Lower leg skin (tissue), 4 donors: ENCODE measurements at places on chromosomes 3 and 15.

GRCh38 chr3:123444023-123444422, 4.9 kb downstream of the ADCY5 start:
- no peak for DNase-seq

DNA sequence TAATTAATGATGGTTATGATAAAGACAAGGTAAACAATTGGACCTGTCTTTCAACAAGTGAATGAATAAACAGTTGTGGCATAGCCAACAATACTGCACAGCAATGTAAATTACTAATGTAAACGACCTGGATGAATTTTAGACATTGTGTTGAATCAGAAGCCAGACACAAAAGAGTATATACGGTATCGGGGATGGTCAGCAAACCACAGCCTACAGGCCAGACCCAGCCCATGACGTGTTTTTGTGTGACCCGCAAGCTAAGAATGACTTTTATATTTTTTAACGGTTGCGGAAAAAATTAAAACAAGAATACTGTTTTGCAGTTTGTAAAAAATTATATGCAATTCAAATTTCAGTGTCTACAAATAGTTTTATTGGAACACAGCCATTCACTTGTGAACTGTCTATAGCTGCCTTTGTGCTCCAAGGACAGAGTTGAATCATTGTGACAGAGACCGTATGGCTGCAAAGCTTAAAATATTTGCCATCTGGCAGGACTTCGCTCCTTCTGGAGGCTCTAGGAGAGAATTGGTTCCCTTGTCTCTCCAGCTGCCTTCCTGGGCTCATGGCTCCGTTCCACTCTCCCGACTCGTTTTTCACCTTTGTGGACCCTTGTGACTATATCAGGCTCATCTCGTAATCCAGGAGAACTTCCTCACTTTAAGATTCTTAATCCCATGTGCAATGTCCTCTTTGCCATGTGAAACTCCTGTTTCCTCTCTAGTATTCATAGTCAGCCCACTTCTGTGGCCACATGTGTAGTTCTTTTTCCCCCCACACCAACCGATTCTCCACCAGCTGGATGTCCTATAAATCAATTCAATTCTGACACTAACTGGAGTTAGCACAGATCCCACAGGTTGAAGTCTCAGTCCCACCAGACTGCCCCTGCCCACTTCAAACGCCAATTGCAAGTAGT, 72.7 kb downstream of the CMTM8 start:
- DNase-seq: no peak

DNA sequence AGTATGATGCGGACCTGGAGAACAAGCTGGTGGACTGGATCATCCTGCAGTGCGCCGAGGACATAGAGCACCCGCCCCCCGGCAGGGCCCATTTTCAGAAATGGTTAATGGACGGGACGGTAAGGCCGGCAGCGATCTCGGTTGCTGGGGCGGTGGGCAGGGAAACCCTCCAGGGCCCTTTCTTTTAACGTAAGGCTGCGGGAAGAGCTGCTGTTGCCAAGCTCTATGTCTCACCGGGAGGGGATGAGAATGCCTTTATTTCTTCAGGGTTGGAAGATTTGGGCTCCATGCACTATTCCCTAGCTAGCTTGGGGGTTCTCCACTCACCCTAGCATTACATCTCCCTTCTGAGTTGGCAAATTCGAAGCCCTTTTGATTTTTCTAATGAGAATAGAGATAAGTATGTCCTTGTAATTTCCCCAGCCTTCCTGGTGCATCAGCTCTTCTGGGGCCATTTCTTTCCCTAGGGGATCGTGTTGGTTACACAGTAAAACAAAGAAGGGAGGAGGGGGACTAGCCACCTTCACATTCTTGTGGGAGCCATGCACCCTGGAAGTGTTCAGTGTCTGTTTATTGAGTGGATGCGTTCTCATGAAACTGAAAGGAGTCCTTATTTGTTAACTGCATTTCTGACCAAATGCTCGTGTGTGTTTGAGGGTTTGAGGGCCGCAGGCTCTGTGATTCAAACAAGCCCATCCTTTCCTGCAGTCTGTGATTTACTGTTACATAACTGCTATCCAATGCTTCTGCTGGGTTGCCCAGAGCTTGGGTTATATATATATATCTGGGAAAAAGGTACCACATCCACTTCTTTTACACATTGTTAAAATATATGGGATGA, 982 bp downstream of the TAGLN3 start:
- DNase-seq: no peak

GRCh38 chr3:140850210-140850955, 91.3 kb upstream of the SLC25A36 start:
- DNase-seq: no peak

DNA sequence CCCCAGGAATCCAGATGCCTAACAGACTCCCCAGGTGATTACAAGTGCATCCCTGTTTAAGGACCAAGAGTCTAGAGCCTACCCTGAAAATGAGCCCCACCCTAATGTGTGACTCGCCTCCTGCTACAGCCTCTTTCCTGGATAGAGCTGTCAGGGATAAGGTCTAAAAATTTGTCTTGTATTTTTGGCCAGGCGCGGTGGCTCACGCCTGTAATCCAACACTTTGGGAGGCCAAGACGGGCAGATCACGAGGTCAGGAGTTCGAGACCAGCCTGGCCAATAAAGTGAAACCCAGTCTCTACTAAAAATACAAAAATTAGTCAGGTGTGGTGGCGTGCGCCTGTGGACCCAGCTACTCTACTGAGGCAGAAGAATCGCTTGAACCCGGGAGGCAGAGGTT, 11.2 kb downstream of the TMC3 start:
- no peak for DNase-seq

DNA sequence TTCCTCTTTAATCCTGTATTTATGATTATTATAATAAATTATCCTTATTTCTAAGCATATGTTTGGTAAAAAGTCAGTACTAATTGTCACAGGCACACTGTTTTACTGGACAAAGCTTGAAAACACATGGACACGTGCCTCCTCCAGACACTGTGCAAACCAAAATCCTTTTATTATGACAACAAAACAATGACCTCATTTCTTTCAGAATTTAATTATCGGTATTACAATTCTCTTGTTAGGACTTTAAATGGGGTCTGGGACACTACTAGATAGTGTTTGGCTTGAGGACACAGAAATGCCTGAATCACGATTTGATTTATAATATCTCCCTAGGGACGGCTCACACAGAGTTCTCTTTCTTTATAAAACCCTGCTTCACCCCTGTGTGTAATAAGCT, 107.3 kb upstream of the IGSF10 start:
- no peak for DNase-seq

- DNase-seq: no peak
These were observed 150.2 kb downstream of the CHST2 start for GRCh38 chr3:143269741-143270140.

DNA sequence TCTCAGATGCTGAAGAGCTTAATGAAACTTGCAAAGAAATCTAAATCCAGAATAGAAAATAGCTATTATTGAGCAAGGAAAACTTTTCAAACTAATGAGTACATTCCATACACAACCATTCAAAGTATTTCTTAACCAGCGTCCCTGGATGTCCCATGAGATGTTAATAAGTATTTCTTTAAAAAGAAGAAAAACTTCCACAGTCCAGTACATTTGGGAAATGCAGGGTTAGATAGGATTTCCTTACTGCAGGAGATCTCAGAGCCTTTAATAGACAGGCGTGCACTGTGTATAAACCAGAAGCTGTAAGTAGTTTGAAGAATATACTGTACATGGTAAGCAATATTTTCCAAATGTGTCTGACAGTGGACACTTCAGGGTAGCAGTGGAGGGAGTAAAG, 29.6 kb upstream of the BHLHE40 start:
- DNase-seq: no peak

GRCh38 chr3:14649466-14649865, 2.1 kb upstream of the CCDC174 start:
- DNase-seq: no peak

- DNase-seq: no peak
These were observed 3.9 kb downstream of the NFKBIZ start for GRCh38 chr3:101852983-101853840.

- DNase-seq: no peak
These were observed 99.5 kb downstream of the SQOR start for GRCh38 chr15:45734260-45734711.
